ENCODE measurements at places on chromosomes 12 and 14. TPM values are rescaled to one million over a fixed set of nuclear protein-coding genes. Genes with fewer than 3 reads are reported as not detected.
A peak's percentile ranks its signal among the peaks of the same experiment; 100 is the strongest.

- H3K27me3 ChIP-seq = no peaks in the 10 kb centered on the region
- peaks cover 23% of the 10 kb centered on the region for H3K36me3 ChIP-seq
- no peak overlapping the region for H3K27ac ChIP-seq
- no peak overlapping the region for H3K4me3 ChIP-seq
- H3K4me1 ChIP-seq = peaks cover 70% of the 10 kb centered on the region
Measured at GRCh38 chr12:131959641-131960589, 10.2 kb downstream of the EP400 start.

DNA sequence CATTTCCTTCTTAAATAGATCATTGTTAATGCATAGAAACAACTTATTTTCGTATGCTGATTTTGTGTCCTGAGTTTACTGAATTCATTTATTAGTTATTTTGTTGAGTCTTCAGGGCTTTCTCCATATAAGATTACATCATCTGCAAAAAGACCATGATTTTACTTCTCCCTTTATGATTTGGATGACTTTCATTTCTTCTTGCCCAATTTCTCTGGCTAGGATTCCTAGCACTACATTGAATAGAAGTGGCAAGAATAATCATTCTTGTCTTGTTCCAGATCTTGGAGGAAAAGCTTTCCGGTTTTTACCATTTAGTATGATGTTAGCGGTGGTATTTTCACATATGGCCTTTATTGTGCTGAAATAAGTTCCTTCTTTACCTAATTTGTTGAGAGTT lies 303.0 kb upstream of the RTL1 start:
- no peaks in the 10 kb centered on the region for H3K27me3 ChIP-seq
- no peaks in the 10 kb centered on the region for H3K36me3 ChIP-seq
- no peaks in the 10 kb centered on the region for H3K4me1 ChIP-seq
- no peak overlapping the region for H3K4me3 ChIP-seq
- no peak overlapping the region for H3K27ac ChIP-seq

DNA sequence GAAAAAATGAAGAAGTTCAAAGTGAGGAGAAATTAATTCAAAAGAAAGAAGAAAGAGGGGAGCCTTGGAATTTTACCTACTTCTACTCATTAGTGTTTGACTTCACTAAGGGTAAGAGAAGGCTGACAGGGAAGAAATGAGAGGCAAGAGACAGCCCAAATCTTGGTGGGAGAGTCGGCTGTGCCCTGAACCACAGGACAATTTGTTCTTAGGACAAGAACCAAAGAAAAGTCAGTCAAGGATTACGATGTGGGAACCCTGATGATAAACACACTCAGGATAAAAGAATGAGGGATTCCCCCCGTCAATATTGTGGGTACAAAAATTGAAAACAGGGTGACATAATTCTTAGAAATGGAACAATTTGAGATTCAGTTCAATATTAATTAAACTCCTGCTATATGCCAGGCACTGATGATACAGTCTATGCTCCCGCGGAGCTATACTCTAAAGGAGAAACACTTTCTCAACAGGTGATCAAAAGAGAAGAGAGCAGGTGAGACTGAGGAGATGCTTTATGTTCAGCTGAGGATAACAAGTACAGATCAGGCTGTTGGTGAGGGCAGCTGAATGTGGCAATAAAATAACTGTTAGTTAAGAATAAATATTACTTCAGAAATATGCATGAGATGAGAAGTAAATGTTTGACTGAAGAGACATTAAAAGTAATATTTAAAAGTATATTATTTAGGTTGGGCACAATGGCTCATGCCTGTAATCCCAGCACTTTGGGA lies 175.4 kb downstream of the SLC25A21 start:
- no peaks in the 10 kb centered on the region for H3K36me3 ChIP-seq
- DNase-seq = no peak
- H3K27me3 ChIP-seq = no peaks in the 10 kb centered on the region
- no peaks in the 10 kb centered on the region for H3K4me1 ChIP-seq

DNA sequence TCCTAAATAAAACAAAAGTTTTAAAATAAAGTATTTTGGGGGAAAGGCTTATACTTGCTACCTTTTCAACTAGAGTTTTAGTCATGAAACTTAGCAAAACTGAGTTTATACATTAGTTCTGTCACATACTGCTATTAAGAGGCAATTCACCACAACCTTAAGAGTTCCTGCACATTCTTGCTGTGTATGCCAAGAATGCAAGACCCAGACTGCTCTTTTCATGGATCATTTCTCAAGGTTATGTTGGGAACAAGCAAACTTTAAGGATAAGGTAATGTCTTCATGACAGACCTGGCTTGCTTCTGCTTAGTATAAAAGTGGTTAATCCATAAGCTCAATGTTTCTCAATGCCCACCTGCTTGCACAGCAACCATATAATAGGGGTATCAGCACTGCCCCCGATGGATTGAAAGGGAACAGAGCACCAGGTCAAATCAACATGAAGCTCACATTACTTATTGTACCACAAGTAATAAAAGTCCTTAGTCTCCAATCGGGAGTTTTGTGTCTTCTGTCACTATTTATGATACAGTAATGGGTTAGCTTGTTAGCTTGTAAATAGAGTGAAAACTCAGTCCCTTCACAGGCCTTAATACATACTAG lies 67.6 kb downstream of the KIF21A start:
- H3K27ac ChIP-seq = no peak overlapping the region
- H3K27me3 ChIP-seq = no peaks in the 10 kb centered on the region
- no peak for DNase-seq
- no peaks in the 10 kb centered on the region for H3K36me3 ChIP-seq

DNA sequence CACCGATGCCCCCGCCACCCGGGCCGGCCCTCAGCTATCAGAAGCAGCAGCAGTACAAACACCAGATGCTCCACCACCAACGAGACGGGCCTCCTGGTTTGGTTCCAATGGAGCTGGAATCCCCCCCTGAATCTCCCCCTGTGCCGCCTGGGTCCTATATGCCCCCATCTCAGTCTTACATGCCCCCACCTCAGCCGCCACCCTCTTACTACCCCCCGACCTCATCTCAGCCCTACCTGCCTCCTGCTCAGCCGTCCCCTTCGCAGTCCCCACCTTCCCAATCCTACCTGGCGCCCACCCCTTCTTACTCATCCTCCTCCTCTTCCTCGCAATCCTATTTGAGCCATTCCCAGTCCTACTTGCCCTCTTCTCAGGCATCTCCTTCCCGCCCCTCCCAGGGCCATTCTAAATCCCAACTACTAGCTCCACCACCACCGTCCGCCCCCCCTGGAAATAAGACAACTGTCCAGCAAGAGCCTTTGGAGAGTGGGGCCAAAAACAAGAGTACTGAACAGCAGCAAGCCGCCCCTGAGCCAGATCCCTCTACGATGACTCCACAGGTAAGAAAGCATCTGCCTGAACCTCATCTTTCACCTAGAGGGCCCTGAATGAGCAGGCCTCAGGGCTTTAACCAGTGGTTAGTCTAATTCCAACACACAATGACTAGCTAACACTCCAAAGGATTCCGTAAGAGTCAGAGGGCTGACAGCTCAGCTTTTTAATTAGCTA lies 851 bp downstream of the YLPM1 start:
- peak overlapping the region; percentile 91 for H3K27ac ChIP-seq
- no peaks in the 10 kb centered on the region for H3K36me3 ChIP-seq
- no peaks in the 10 kb centered on the region for H3K27me3 ChIP-seq
- H3K4me3 ChIP-seq = peak overlapping the region; percentile 95
- peaks cover 56% of the 10 kb centered on the region for H3K4me1 ChIP-seq

- H3K4me1 ChIP-seq = no peaks in the 10 kb centered on the region
- H3K4me3 ChIP-seq = no peak overlapping the region
- H3K36me3 ChIP-seq = peaks cover 20% of the 10 kb centered on the region
Measured at GRCh38 chr12:48339442-48340117, 11.1 kb downstream of the ZNF641 start.

- no peak for DNase-seq
- H3K36me3 ChIP-seq = no peaks in the 10 kb centered on the region
- H3K4me3 ChIP-seq = no peak overlapping the region
- no peaks in the 10 kb centered on the region for H3K27me3 ChIP-seq
- peaks cover 34% of the 10 kb centered on the region for H3K4me1 ChIP-seq
Measured at GRCh38 chr14:89243741-89244140, 173.3 kb downstream of the FOXN3 start.

DNA sequence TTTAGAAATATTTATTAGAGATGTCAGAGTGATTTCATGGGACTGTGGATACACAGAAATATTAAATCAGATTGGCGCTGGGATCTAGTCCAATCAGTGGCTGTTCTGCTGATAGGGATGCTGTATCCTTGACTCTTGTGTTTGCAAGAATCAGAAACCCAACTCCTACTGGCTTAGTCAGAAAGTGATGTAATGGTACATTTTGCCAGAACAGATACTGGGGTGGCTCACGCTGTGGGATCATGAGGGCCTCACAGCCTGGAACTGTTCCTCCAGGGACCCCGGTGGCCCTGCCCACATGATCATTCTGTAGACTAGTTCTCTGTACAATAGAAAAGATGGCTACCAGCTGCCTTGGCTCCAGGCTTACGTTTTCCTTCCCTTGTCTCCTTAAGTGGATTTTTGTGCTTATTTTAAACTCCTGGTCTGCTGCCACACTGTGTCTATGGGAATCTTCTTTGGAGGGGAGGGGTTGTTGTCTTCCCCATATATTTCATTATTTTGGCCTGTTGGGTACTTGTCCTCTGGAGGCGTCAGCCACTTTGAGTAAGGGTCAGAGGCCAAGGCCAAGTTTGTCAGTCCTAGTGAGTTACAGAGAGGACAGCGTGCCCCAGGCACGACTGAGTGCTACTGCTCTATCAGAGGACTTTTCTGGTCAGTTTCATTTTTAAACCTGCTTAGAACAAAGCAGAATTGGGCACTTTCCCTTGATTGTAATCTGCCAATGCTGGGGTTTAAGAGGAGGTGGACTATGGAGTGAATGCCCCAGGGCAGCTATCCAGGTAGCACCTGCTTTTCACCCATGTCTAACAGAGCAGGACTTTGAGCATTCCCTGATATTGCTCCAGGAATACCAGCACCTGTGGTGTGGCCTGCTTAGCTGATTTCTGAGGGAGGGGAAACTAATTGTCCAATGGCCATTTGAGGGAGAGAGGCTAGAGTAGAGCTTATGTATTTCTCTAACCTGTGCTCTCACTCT lies 164.3 kb downstream of the SLC5A8 start:
- DNase-seq = no peak
- H3K4me3 ChIP-seq = no peak overlapping the region
- no peaks in the 10 kb centered on the region for H3K36me3 ChIP-seq
- no peaks in the 10 kb centered on the region for H3K27me3 ChIP-seq
- no peak overlapping the region for H3K27ac ChIP-seq

GRCh38 chr12:4277857-4278256 lies 4.3 kb downstream of the CCND2 start:
- H3K27ac ChIP-seq = no peak overlapping the region
- peaks cover 4% of the 10 kb centered on the region for H3K27me3 ChIP-seq
- peak; percentile 53 for DNase-seq
- H3K4me3 ChIP-seq = no peak overlapping the region
- H3K4me1 ChIP-seq = peaks cover 64% of the 10 kb centered on the region

GRCh38 chr14:64722842-64723447 lies 18.7 kb downstream of the PLEKHG3 start:
- peaks cover 89% of the 10 kb centered on the region for H3K4me1 ChIP-seq
- no peak for DNase-seq
- H3K27ac ChIP-seq = no peak overlapping the region
- H3K4me3 ChIP-seq = no peak overlapping the region
- peaks cover 5% of the 10 kb centered on the region for H3K36me3 ChIP-seq

- peak overlapping the region; percentile 54 for H3K4me3 ChIP-seq
- no peaks in the 10 kb centered on the region for H3K27me3 ChIP-seq
- H3K27ac ChIP-seq = no peak overlapping the region
- H3K36me3 ChIP-seq = no peaks in the 10 kb centered on the region
- no peaks in the 10 kb centered on the region for H3K4me1 ChIP-seq
Measured at GRCh38 chr12:69284131-69284530, 44.8 kb downstream of the CPSF6 start.

GRCh38 chr12:40635141-40635731 lies 57.0 kb upstream of the CNTN1 start:
- H3K4me3 ChIP-seq = no peak overlapping the region
- no peaks in the 10 kb centered on the region for H3K27me3 ChIP-seq
- H3K27ac ChIP-seq = no peak overlapping the region
- H3K36me3 ChIP-seq = no peaks in the 10 kb centered on the region

RGS6 gene
- 2.1 TPM for total RNA-seq

PLEKHG3 gene
- total RNA-seq = 23.7 TPM

SERPINA6 gene
- total RNA-seq = not detected

RPS6KL1 gene
- 5.3 TPM for total RNA-seq

HCAR3 gene
- not detected for total RNA-seq

MYF6 gene
- total RNA-seq = not detected

NOVA1 gene
- total RNA-seq = 14.9 TPM

Data from esophagus muscularis mucosa (tissue), 4 donors.